ENCODE measurements at places on chromosomes 4 and X. TPM values are rescaled to one million over a fixed set of nuclear protein-coding genes. Genes with fewer than 3 reads are reported as not detected.
A peak's percentile ranks its signal among the peaks of the same experiment; 100 is the strongest.

Gene CC2D2A
- total RNA-seq, result 14.0 TPM

Gene LRP2BP
- 0.27 TPM for total RNA-seq

DNA sequence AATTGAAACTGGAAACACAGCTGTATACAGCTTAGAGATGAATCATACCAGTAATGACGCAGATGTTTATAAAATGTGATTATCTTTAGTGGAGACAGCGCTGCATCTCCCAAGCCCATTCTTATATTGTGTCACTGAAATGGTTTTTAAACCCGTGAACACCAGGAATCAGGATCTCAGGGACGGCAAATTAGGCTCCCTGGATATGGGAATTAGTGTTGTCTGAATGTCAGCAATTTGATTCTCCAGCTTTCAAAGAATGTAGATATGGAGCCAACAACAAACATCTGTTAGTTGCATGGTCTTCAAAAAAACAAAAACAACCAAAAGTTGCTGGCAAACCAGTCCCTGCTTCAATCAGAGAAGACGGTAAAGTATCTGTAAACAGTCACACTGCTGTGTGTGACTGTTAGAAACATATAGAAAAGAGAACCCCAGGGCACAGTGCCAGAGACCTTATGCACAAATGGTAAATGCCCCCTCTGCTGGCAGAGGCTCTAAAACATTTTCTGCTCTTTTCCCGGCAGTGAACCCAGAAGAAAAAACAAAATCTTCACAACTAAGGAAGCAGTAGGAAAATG is 351.9 kb upstream of the FTHL17 start:
- peak; percentile 32 for DNase-seq

Gene ADAMTS3
- total RNA-seq, result 4.2 TPM

DNA sequence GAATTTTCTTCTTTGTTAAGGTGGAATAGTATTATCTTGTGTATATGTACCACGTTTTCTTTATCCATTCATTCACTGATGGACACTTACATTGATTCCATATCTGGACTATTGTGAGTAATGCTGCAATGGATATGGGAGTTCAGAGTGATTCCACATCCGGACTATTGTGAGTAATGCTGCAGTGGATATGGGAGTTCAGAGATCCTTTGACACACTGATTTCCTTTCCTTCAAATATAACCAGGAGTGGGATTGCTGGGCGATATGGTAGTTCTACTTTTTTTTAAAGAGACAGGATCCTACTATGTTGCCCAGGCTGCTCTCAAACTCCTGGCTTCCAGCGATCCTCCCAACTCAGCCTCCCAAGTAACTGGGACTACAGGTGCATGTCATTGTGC is 12.1 kb downstream of the TMEM156 start:
- DNase-seq, result no peak

DNA sequence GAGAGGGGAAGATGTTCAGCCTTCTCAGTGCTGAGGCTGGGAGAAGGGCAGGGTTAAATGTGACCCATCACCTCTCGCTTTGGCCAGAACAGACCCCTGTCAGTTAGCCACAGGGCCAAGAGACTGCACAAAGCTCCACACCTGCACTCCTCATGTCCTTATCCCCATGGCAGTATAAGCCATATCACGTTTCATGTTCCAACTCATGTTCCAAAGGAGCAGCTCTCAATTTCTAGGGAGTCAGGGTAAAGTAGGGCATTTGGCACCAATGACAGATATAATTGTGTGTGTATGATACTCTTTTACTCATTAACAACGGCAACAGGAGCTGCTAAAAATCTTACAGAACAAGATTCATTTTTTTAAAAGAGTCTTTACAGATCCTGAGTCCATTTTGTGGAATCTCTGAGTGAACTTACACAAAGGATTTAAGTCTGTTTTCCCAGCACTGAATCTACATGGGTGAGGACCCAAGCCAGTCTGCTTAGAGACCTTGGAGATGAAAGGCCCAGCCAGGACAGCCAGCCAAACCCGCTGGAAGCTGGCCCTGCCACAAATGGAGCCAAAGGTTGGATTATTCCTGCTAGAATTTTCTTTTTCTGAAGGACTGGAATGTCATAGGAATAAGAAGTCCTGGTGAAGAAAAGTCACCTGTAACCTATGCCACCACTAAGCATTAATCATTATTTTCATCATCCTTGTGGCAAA is 129.1 kb upstream of the SMAD1 start:
- peak; percentile 41 for DNase-seq

DNA sequence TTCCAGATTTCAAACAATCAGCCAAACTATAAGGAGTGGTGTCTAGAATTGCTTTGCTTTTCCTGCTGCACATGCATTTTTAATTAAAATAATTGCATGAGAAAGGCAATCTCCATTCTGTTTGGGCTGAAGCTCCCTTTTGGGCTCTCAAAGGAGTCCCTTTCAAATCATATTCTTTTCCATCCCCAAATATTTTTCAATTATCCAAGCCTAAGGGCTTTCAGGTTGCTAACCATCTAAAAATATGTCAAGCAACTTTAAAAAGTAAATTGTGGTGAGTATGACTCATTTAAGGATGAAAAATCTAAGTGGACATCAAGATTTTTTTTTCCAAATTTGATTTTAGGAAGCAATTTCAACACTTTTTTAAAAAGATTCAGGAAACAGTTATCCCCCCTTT is 28.4 kb downstream of the PIR start:
- DNase-seq, result no peak

GRCh38 chrX:69313617-69314290 is 148.5 kb upstream of the PJA1 start:
- no peak for DNase-seq

DNA sequence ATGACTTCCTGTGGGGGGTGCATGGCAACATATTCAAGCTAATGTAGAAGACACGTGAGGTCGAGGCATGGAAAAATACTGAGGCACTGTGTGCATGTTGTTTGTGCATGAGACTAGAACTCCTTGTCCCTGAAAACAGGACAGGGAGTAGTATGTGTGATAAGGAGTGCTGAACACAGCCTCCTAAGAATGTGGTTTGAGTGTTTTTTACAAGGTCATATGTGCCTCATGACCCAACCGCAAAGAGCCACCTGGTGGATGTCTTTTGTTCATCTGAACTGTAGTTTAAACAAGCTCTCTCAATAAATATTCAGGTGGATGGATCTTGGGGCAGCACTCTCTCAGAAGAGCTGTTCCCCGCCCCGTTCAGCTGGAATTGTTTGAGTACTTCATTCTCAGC is 226.6 kb downstream of the NLGN4X start:
- DNase-seq, result no peak

GRCh38 chrX:78237127-78237526 is 90.3 kb downstream of the CYSLTR1 start:
- no peak for DNase-seq

Gene TENT5D
- not detected for total RNA-seq

DNA sequence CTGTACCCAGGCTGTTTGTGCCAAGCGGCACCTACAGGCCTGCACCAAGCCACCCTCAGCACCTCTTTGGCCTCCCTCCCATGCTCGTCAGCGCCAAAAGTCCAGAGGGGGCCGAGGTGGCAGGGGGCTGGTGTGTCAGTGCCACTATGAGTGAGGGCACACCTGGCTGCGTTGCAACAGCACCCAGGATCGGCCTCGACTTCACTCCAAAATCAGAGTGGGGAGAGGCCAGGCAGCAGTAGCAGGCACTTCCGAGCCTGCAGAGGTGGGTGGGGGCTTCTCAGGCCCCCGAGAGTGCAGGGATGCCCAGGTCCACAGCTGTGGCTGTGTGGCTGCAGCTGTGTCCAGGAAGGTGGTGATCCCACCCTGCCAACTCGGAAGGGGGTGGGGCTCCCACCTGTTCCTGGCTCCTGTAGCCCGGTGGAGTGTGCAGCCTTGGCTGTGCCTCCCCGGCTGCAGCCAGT is 58.5 kb downstream of the PPA2 start:
- no peak for DNase-seq

Gene SOX3
- 0.98 TPM for total RNA-seq

GRCh38 chrX:13760426-13760825 is 25.9 kb downstream of the OFD1 start:
- no peak for DNase-seq

Gene TMEM31
- total RNA-seq, result 0.43 TPM

Gene H2BW1
- total RNA-seq, result not detected

GRCh38 chr4:146311238-146311970 is 97.1 kb downstream of the REELD1 start:
- DNase-seq, result peak; percentile 35

Gene SYNPO2
- total RNA-seq, result 4.7 TPM

DNA sequence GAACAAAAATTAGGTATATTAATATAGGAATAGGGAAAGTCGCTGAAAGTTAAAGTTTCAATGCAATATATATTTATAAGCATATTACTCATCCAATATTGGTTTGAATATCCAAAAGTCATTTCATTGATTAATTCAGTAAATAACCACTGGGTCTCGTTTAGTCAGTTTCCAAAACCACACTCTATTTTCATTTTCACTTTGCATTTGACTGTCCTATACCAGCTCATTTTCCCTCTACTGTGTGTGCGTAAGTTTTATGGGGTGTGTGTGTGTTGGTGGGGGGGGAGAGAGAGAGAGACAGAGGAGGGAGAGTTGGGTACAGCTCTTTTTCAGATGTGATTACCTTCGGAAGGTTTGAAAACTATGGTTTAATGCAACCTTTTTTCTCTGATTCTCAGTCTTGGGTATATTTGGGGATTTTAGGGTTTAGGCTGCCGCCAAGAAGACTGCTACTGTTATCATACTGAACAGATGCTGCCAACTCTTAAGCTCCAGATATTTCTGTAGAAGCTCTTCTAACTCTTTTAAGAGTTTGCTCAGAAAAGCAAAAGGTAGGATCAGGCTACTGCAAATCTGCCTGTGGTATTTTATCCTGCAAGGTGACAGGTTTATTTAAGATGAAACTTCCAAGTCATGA is 1427.4 kb downstream of the PCDH7 start:
- no peak for DNase-seq

Gene MAGEB3
- not detected for total RNA-seq

GRCh38 chr4:2067446-2068197 is 8.5 kb downstream of the NAT8L start:
- DNase-seq, result no peak

DNA sequence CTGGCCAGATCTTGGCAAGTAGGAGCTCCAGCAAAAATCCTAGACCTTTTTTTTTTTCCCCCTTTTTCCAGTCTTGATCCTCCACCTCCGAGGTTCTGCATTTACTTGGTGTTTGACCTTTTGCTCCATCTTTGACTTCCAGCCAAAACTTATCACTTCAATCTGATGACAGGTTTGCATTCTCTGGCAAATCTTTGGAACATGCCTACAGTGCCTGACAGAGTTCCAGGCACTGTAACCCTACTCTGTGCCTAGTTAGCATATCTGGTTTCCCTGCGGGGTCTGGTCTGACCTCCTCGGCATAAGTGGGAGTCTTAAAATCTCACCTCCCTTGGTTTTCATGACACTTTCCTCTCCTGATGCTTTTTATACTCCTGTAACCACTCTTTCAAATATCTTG is 39.4 kb upstream of the NR3C2 start:
- no peak for DNase-seq

- no peak for DNase-seq
Measured at GRCh38 chr4:94334962-94335361, 7.7 kb downstream of the HPGDS start.

Gene SATL1
- total RNA-seq, result 0.19 TPM

DNA sequence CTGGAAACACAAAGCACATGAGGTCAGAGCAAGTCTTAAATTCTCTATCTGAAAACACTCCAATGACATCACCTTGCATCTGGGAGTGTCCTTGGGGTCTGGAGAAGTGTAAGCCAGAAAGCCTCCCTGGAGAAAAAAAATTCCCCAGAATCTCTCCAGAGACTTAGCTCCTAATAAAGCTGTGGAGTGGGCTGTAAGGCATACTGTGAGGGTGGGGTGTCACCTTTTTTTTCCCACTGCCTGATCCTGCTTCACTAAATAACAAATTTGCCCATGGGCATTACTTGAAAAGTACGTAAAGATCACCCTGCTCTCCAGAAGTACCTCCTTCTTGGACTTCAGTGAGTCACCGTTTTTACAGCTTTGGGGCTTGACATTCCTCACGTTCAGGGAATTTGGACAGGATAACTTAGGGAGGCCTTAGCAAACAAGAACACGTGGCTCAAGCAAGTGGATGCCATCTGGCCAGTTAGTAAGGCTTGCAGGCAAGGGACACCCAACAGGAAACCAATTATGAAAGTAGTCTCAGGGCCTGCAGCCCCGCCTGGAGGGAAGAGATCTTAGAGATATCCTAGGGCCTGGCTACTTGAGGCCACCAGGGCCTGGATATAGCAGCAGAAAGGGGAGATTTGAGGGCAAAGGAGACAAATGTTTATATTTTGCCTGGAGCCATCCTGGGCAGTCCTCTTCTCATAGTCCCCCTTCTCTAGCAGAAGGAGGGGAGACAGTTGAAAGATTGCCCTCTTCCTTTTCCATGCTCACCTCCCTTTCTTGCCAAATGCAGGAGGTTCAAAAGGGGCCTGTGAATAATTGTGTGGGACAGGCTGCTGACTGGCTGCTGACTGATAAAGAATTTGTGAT is 60.1 kb upstream of the PLAC1 start:
- DNase-seq, result peak; percentile 94

DNA sequence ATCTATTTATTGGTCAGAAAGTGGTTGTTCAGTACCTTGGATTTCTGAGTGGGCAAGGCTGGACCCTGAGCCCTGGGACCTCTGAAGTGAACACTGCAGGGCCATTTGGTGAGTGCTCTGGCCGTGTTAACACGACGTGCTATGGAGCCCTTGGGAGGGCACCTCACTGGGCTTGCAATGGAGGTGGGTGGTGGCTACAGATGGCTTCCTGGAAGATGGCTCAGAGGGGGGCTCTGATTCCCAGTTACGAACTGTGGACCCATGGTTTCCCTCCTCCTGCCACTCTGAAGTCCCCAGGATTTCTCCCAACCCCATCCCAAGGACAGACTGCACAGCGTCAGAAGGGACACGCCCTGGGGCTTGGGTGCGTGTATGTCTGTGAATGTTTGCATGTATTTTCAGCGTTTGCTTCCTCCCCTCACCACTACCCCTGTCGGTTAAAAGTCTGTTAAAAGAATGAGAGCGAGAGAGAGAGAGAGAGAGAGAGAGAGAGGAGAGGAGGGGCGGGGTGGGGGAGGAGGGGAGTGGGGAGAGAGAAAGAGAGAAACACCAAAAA is 3.7 kb upstream of the RHOH start:
- DNase-seq, result no peak

DNA sequence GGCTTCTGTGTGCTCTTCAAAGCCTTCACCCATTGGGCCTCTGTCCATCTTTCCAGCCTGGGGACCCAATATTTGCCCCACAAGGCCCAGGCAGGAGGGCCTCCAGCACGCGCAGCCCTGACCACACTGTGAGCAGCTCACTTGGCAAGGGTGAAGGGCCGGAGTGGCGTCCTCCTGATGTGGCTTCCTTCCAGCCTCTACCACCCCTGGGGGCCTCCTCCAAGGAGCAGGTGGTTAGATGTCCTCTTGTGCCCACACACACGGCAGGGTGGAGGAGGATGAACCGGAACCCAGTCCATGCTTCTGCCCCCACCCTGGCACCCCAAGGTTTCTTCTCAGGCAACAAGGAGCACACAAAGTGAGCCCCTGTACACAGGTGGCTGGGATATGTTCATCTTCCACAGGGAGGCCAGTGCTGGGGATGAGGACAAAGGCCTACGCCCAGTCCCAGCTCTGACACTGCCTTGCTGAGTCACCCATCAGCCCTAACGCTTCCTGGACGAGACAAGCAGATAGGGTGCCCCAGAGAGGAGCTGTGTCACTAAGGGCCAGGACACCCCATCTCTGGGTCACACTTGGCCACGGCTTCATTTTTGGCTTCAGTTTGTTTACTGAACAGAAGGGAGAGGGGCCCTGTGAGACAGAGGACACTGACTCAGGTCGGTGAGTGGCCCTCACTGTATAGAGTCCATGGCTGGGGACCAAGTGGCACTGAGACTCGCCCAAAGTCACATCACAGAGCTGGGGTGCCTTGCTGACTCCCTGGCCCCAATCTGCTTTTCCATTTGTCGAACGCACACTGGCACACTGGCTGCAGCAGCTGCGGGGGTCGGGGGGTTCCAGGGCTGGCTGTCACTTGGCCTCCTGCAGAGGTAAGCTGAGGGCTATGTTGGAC is 1.9 kb downstream of the UBL4A start:
- DNase-seq, result no peak
